Mesenteric fat pad (tissue), 1 donor: ENCODE measurements at places on chromosomes 1 and 21. TPM values are rescaled to one million over a fixed set of nuclear protein-coding genes. Genes with fewer than 3 reads are reported as not detected.

- no peak for DNase-seq
Measured at GRCh38 chr1:232274236-232274855, 355.6 kb downstream of the SIPA1L2 start.

GRCh38 chr1:83959824-83960498 lies 39.0 kb downstream of the TTLL7 start:
- DNase-seq: no peak

DNA sequence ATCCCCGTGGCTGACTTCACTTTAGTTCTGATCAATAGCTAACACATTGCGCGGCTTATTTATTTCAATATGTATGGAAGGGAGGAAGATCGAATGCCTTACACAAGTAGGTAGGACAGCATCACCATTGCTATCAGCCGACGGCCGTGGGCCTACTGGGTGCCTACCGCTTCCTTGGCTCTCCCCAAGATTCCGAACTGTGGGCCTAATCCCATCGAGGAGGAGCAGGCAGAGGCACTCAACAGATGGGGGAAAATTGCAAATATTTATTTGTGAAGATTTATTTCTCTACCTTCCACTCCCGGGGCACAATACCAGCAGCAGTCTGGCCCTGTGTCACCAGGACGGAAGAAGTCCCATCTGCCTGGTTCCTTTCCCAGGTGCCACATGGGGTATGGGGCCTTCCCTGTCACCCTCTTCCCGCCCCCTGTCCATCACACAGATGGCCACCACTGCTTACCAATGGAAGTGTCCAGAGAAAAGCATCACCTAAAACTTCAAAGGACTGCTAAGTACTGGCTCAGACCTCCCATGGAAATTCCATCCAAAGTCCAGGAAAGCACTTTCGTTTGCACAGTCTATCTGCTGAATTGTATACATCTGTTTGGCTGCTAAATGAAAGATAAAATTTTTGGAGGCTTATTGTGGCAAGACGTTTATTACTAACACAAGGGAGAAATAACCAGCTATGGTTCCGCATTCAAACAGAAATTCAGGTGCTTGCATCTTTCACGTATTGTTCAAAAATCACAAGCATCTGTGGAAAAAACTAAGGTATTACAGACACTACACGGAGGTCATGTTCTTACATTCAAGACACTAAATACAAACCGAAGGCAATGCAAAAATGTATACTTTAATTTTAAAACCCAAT lies 11.8 kb downstream of the AGT start:
- no peak for DNase-seq

DNA sequence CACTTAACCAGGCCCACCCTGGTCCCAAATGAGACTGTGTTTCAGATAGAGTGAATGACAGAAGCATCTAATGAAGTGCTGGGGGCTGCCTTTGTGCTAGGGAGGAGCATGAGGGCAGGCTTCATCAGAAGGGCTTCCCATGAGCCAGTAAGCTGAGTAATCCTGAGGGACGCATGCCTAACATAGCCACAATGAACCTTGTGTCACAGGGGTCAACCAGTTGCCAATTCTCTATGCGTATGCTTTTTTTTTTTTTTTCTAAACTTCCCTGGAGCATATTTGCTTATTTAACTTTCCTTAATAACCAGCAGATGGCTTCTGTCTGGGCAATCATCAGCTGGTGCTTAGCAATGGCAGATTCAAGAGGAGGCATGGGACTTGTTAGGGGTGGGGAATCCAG lies 25.5 kb upstream of the CYP2J2 start:
- no peak for DNase-seq

- no peak for DNase-seq
Measured at GRCh38 chr1:167795810-167796740, 74.3 kb downstream of the MPZL1 start.

- no peak for DNase-seq
Measured at GRCh38 chr1:113993072-113993471, 13.8 kb downstream of the OLFML3 start.

- no peak for DNase-seq
Measured at GRCh38 chr1:1629430-1630190, 2.4 kb upstream of the MMP23B start.

- DNase-seq: no peak
Measured at GRCh38 chr21:43864962-43865539, at the start of gene AGPAT3. TSS of gene AGPAT3 (plus strand) at chr21:43865223. CDS start at chr21:43959682, 94,459 bp downstream.

- DNase-seq: no peak
Measured at GRCh38 chr1:192978195-192978710, 80.9 kb downstream of the UCHL5 start.

DNA sequence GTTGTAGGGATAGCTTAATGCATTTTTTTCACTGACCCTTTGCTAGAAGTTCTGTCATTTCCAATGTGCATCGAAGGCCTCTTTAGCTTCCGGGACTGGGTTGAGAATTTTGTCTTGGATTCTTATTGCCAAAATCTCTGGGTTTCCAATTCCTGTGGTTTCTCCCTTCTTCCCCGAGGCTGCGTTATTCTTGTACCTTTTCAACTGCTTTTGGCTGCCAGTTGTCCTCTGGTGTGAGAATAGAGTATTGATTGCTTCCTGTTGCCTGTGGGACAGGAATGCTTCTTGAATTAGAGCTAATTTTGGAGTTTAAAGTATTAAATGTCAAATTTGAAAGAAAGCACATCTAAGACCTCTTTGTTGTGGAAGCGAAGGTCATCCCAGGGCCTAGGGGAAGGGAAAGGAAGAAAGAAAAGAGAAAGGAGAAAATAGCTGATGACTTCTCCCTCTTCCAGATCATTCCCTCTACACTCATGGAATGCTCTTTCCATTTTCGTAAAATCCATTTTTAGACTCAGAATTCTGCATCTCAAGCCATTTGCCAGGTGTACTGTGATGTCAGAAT lies 21.1 kb downstream of the HUNK start:
- no peak for DNase-seq

DNA sequence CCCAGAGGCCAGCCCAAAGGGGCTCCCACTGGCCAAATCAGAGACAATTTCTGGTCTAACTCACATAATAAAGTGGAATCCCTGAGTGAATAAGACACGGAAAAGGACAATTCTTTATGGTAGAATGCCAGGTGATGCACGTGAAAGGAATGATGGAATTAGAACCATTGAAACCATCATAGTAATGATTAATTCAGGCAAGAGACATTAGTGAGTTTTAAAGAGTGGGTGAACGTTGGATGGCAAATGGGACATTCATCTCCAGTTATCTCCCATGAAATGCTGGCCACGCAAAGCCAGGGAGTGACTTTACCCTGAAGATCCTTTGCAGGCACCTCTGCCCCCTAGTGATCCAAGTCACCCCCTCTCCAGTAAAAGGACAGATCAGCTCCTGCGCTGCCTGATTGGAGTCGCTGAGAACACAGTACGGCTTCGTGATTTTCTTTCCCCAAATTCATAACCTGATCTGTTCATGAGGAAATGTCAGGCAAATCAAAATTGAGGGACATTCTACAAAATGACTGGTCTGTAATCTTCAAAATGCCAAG lies 87.5 kb downstream of the AJAP1 start:
- DNase-seq: no peak

- DNase-seq: no peak
Measured at GRCh38 chr1:38029081-38029681, 16.6 kb downstream of the UTP11 start.

DNA sequence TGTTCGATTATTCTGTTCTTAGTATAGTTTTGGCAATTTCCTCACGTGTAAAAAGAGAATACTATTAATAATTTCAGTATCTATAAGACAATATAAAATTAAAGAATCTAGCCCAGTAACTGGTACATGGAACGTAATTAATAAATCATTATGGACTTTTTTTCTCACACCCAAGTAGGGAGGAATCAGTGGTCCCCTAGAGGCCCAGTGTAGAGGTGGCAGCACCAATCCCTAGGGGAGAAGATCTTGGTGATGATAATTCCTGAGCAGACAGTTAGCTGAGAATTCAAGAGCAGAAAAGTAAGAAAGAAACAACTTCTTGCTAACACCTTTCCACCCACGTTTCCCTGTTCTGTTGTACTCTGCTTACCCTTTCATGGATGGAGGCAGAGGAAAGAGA lies 19.7 kb upstream of the SELE start:
- DNase-seq: no peak

- DNase-seq: no peak
Measured at GRCh38 chr1:226882187-226882586, 11.8 kb downstream of the PSEN2 start.

DNA sequence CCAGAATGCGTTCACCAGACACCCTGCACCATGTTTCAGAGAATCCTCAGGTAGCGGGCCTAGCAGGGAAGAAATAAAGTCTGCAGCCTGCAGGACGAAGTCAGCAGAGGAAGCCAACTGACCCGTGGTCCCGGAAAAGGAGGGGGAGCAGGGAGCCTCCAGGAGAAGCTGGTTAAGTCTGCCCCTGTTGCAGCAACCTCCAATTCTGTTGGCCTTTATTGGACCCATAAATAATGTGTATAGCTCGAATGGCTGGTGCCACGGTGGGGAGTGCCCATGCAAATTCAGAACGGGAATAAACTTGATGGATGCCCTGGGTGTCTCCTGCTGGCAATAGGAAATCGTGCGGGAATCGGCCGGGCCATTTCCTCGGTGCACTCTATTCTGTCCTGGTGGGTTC lies 254.1 kb downstream of the AJAP1 start:
- DNase-seq: no peak

GRCh38 chr1:235650341-235651169 lies 971 bp upstream of the GNG4 start:
- DNase-seq: peak; percentile 81

GRCh38 chr1:231171623-231172197 lies 9.9 kb downstream of the TRIM67 start:
- DNase-seq: no peak

DNA sequence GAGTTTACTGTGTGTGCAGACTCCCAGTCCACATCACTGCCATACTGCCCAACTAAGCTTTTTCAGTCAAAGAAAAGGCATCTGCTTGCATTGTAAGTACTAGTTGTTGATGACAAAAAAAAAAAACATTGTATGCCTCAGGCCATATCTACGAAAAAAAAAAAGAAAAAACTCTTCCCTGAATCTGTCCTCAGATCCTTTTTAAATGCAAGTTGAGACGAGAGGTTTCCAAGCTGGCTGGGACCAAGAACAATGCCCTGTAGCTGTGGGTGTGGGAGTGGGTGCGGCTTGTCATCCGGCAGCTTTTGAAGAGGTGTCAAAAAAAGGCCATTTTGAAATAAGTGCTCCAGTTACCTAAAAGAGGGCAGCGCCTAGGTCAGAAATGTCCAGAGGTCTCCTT lies 29.2 kb upstream of the HHAT start:
- no peak for DNase-seq

- no peak for DNase-seq
Measured at GRCh38 chr1:180951836-180952656, 39.3 kb downstream of the KIAA1614 start.

DNA sequence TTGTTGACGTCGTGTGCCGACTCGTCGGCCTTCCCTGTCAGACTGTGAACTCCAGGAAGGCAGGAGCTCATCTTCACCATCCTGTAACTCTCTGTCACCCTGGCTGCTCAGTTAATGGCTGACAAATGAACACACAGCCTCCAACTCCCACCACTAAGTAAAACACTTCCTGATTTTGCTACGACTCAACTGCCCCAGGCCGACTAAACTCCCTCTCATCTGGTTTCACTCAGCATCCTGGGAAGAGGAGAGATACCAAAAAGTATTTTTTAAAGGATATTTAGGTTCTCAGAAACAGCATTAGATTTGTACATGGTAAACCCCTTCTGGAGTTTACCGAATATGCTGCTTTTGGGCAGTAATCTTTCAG lies 18.2 kb upstream of the LHX4 start:
- DNase-seq: no peak

DNA sequence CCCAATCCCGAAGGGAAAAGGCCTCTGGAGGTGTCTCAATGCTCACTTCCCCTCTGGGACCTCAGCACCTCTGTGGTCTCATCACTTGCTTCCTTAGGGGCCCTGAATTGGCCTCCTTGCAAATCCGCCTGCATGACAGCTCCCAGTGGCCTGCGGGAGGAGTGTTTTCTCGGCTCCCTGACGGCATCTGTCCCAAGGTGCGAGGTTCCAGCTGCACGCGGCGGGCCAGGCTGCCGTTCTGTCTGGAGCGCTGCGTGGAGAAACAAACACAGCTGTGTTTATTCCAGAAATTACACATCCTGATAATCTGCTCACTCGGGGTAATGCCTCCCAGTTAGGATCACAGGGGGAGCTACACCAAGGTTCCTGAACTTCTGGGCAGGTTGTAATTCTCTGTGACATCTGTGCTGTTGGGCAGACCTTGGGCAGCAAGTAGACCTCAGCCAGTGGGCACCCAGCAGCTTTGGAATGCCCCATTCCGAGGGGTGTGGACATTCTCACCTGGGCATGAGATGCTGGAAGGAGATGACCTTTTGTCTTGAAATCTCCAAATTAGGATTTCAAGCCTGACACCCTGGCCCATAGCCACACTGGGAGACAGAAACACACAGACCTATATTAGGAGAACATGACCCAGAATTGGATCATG lies 18.2 kb downstream of the EPHB2 start:
- no peak for DNase-seq

DNA sequence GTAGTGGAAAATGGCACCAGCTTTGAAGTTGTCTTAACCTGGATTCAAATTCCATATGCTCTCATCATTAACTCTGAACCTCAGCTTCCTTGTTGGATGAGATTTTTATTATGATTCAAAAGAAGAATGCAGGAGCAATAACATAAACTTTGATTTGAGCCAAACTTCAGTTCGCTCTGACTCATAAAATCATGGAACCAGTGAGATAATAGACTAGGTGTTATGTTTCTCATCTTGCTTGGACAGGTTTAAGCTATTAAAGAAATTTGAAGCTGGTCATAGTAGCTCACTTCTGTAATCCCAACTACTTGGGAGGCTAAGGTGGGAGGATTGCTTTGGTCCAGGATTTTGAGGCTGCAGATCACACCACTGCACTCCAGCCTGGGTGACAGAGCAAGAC lies 172.8 kb downstream of the CLEC20A start:
- DNase-seq: no peak

Gene ADGRL4
- total RNA-seq: 81.8 TPM

Gene RAD54L
- total RNA-seq: not detected

Gene DNM3
- 5.1 TPM for total RNA-seq

Gene ACTA1
- not detected for total RNA-seq

Gene ZNF436
- total RNA-seq: 18.8 TPM

Gene PAQR6
- total RNA-seq: 1.4 TPM

Gene MLLT11
- total RNA-seq: 0.64 TPM

Gene KIF21B
- 2.8 TPM for total RNA-seq
